Amygdala (tissue), 56 donors: ENCODE measurements at places on chromosomes 3 and 15.

GRCh38 chr3:158419820-158420653 lies 151.0 kb upstream of the MLF1 start:
- no peak for DNase-seq

- DNase-seq = no peak
These were observed 32.0 kb downstream of the ANKDD1A start for GRCh38 chr15:64943512-64944225.

GRCh38 chr3:150710097-150710496 lies 6.4 kb upstream of the ERICH6 start:
- DNase-seq = no peak

DNA sequence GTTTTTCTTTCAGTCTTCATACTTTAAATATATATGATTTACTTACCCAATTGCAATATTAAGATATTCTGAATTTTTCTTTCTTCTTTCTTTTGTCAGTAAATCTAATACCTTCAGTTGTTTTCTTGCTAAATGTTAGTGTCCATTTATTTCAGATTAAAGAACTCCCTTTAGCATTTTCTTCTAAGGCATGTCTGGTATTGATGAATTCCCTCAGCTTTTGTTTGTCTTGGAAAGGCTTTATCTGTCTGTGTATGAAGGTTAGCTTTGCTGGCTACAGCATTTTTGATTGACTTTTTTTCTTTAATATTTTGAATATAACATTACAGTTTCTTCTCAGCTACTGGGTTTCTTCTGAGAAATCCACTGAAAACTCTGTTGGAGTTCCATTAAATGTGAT lies 64.0 kb upstream of the PLSCR4 start:
- no peak for DNase-seq

DNA sequence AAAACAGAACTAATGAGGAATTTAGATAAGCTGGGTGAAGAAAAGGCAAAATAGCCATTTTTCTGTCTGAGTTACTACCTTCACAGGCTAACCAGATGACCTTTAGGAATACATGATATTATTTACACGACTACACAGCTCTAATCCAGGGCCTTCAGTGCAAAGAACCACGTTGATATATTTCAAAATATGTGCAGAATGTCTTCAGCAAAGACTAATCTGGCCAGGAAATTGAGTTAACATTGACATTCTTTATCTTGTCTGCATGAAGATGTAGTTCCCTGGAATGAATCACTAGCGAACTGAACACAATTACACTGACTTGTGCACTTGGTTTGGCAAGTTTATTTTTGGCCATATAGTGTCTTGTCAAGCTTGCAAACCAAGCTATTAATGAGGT lies 41.5 kb downstream of the PDHB start:
- no peak for DNase-seq

GRCh38 chr3:52123106-52123725 lies 31.0 kb downstream of the POC1A start:
- DNase-seq = no peak

- DNase-seq = no peak
These were observed 43.0 kb downstream of the CD200R1 start for GRCh38 chr3:112931736-112932521.

DNA sequence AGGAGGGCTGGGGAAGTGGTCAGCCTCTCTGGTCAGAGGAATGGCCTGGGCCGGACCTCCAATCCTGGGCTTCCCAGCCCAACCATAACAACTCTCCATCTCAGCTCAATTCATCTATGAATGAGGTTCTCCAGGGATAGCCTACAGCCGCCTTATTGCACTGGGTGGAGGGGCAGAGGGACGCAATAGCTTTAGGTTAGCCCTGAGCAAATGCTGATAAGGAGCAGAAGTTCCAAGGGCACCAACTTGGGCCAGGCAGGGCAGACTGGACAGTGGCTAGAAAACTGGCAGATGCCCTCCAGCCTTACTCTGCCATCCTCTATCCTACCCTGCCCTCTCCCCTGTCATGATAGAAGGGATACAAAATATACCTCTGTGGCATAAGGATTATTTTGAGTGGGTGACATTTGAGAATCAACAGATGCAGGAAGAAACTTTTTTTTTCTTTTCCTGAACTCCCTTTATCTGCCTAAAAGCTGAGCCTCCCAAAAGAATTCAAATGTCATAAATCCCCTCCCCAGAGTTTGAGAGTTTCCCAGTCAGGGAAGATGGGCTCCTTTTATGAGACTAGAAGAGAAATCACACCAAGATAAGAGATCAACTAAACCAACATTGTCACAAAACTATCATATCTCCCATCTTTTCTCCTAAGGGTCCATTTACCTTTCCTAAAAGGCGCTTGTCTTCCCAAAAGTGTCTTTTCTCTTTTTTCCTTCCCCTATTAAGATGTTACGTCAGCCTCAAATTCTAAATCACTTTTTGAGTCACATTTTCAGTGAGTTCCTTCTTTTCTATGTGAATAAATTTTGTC lies 40.4 kb upstream of the C15orf39 start:
- DNase-seq = no peak

GRCh38 chr3:180180795-180181194 lies 144.1 kb upstream of the PEX5L start:
- DNase-seq = no peak

DNA sequence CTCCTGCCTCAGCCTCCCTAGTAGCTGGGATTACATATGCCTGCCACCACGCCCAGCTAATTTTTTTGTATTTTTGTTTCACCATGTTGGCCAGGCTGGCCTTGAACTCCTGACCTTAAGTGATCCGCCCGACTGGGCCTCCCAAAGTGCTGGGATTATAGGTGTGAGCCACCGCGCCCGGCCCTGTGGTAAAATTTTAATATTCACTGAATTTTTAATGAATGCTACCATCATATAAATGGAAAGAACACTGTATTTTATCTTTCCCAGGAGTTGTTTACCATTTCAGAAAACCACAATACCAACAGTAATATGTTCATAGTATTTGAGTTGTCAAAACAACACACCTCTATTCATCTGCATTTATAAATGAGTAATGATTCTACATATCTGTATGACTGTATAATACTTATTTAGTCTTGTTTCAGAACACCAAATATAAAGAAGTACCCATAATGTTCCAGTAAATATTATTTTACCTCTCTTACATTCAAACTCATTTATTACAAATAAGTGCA lies 16.2 kb upstream of the MAGEF1 start:
- no peak for DNase-seq

GRCh38 chr3:130844462-130844861 lies 49.4 kb upstream of the ATP2C1 start:
- DNase-seq = no peak

- DNase-seq = no peak
These were observed 32.1 kb downstream of the HERC2 start for GRCh38 chr15:28289694-28290463.

- DNase-seq = no peak
These were observed 46.7 kb downstream of the KLHL6 start for GRCh38 chr3:183508821-183509220.

DNA sequence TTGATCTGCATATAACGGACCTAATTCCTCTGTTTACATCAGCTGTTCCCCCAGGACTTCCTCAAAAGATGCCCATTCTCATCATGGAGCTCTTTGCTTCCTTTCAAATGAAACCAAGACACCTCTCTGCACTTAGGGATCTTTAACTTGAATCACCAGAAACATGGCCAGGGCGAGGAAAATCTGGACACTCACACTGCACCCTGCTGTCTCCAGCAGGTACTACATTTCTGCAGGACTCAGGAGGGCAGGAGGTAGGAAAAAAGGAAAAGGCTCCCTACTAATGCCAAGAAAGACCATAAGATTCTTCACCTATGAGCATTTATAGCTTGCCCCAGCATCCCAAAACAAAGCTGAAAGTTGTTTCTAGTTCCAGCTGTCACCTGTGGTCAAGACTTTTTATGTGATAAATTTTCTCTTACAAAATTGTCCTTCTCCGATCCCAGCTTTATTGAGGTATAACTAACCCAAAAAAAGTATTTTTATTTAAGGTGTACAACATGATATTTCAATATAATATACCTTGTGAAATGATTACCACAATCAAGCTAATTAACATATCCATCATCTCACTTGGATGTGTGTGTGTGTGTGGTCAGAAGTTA lies 87.3 kb upstream of the C15orf61 start:
- DNase-seq = peak; percentile 2

DNA sequence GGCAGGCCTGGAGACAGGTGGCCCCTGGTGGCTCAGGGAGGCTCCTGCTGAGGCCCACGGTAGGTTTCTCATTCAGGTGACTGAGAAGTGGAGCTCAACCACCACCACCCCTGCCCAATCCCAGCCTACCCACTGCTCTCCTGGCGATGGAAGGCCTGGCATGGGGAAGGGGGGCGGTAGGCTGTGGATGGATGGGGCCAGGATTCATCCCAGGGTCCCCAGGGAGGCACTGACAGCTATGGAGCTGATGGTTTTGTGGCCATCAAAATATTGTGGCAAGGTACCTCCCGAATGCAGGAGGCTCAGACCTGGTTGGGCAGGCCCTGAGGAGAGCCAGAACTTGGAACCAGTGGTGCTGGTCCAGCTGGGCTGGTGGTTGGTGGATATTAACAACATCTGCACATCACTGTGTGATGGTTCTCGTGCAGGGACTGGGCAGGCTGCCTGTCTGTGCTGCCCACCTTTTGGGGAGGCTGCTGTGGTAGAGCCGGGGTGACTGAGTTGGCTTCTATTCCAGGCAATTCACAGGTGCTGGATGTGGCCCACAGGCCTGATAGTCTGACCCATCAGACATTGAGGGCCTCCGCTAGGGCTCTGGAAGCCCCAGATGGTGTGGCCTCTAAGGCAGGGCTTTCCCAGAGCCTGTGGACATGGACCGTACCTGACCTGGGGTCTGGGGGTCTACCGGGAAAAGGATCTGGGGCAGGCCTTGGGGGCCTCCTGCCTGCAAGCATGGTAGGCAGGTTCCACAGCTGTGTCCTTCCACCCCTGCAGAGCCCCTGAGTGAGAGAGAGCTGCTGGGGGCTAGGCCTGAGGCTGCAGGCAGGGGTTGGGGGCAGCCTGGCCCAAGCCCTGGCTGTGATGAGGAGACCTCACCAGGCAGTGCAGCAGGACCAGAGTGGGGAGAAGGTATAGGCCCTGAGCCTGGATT lies 3.4 kb downstream of the ZBTB47 start:
- DNase-seq = no peak
